NAMALWA (cell line): ENCODE measurements at places on chromosomes 3 and 15.

DNA sequence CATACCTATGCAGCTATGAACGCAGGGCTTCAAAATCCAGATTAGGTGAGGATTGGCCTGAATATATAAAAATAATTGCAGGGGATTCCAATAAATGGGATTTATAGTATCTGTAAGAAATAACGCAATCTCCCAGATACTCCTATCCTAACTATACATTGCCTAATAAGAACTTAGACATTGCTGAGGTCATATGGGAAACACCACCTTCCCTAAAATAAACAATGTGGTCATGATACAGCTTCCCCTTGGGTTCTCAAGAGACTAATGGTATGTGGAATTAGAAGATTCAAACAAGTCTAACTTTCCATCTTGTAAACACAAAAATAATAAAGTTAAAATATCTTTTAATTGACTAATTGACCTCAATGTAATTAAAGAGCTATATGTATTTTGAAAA, 28.2 kb downstream of the UBE3A start:
- DNase-seq, result no peak

DNA sequence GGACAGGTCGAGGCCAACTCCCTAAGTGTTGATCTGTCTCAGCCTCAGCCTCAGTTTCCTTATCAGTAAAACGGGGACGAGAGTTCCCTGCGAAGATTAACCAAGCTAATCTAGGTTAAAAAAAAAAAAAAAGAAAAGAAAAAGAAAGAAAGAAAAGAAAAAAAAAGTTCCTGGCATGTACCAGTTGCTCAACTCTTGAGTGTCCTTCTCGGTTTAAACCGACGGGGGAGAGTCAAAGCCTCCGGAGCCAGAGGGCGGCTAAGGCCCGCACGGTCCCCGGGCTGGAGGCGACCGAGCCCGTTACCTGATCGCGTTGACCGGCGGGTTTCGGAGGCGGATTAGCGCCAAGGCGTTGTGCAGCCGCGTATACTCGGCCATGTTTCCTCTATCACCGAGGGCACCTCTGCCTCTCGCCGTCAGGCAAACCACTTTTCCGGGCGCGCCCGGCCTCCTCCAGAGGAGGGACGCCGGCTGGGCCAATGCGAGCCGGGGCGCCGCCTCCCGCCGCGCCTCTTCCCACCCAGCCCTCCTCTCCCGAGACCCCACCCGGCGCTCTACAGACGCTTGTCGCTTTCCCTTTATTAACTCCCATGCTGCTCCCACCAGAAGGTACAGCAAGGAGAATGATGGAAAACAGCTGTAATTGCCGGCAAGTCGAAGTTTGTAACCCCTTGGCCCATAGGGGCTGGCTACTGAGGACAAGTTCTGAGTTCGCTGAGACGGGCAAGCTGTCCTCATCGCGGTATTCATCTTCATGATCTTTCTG, at the start of gene EHHADH:
EHHADH (minus strand) TSS at position 405 of the 766 bp plus-strand sequence; CDS start at position 378, 27 bp downstream.
- DNase-seq, result no peak

GRCh38 chr3:157201648-157202278, 41.8 kb upstream of the CCNL1 start:
- DNase-seq, result peak; percentile 79

DNA sequence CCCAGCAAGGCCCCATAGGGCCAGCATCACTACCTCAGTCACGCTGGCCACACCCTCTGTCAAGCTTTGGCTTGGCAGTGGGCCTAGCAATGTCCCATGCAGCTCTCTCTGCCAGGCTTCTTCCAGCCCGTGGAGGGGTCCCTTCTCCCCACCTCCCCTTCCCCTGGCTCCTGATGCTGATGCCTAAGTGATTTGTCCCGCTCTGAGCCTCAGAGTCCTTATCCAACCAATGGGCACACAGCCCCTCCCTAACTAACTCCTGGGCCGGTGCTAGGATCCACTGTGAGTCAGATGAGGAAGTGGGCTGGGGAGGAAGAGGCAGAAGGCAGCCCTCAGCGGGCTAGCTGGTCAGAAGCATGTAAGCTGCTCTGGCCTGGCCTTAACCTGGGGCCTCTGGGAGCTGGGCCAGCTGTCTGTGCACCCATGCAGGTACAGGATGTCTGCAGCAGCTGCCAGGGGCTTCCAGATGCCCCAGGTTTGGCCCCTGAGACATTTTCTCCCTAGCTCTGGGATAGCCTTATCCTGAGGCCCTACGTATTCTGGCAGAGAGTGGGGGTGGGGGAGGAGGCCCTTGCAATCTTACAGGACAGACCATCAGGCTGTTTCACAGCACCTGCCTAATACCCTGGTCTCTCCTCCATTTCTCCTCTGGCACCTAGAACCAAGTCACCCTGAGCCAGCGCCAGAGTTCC, 740 bp upstream of the ZBTB47 start:
- DNase-seq, result peak; percentile 20

- no peak for DNase-seq
Observed at GRCh38 chr15:27490867-27491595, 520.0 kb downstream of the GABRG3 start.

GRCh38 chr15:74307827-74308811, 59.3 kb downstream of the CYP11A1 start:
- peak; percentile 74 for DNase-seq

DNA sequence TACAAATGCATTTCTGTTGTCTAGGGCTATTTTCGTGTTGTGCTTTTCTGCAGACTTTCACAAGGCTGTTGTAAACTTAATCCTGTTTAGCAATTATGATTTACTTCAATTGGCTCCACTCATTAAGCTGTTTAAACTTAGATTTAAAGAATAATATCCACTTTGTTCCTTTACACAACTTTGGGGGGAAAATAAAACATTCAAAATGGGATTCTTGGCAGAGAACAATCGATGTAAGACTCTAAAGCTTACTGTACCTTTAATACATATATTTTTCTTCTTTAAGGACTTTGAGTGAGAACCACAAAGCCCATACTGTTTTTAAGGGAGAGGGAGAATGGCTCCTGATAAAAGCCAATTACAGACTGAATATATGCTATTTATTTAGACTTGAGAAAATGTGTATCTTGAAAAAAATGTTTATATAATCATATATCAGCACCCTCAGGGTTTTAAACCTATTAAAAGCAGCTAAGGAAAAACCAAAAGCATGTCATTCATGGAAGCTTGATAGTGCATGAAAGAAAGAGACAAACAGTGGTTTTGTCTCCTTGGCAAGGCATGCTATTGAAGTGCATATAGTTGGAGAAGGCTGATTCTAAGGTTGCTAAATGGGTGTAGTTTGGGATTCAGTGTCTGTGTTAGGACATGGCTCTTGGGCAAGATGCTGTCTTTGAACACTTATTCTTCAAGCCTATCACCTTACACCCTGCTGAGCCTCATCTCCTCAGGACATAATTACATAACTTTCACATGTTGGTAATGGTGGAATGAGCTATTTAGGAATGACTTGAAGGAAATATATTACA, 293.4 kb upstream of the TBC1D5 start:
- no peak for DNase-seq

- DNase-seq, result no peak
Observed at GRCh38 chr3:124784686-124785382, 54.6 kb downstream of the UMPS start.

GRCh38 chr3:127902486-127902885, 12.5 kb upstream of the KBTBD12 start:
- no peak for DNase-seq

DNA sequence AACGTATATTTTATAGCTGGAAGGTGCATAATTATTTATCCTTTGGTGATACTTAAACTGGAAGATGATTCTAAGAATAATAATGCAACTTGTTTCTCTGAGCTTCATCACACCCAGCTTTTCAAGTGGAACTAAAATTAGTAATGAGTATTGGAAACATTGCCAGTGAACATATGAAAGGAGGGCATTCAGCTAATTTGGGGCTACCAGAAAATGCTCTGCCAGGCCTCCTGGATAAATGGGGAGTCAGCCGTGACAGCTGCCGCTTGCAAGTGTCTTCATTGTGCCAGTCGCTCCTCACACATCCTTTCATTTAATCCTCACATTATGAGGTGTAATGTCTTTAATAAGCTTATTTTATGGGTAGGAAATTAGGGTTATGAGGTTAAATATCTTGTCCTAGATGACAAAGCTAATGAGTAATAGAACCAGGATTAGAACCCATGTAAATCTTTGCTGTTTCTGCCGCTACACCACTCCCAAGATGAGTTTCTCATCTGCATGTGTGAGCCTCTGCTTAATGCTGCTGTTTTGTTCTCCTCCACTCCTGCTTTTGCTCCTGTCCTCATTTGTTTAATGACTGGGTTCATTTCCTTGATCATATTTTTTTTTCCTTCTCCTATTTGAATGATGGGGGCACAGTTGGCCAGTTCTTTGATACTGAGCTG, 155.7 kb downstream of the PLCL2 start:
- no peak for DNase-seq

DNA sequence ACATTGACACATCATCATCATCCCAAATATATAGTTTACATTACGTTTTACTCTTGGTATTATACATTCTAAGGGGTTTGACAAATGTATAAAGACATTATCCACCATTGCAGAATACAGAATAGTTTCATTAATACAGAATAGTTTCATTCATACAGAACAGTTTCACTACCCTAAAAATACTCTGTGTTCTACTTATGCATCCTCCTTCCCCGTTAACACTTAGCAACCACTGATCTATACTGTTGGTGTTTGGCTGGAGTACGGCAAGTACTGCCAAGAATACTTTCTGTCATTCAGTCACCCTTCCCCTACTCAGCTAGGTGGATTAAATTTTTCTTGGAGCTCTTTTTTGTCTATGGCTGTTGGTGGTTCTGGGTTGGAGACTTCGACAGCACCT, 33.4 kb downstream of the LEKR1 start:
- DNase-seq, result no peak

- DNase-seq, result no peak
Observed at GRCh38 chr3:31791090-31791430, 190.0 kb downstream of the OSBPL10 start.

- DNase-seq, result no peak
Observed at GRCh38 chr3:178795349-178795748, 259.1 kb downstream of the KCNMB2 start.

DNA sequence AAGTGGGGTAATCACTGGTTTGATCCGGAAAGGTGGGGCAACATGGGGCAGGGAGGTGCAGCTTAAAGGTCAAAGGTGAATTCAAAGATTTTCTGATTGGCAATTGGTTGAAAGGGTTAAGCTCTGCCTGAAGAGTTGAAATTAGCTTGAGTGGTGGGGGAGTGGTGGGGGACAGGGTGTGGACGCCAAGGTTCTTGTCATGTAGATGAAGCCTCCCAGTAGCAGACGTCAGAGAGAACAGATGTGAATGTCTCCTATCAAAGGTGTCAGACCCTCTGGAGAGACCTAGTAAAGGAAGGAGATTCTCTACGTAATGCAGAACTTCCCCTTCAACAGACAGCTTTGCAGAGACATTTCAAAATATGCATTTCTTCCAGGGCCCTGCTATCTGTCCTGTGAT, 62.8 kb downstream of the ABCC5 start:
- DNase-seq, result no peak

GRCh38 chr3:101940521-101941317, 91.4 kb downstream of the NFKBIZ start:
- no peak for DNase-seq

GRCh38 chr15:74855857-74856256, 12.9 kb upstream of the ULK3 start:
- no peak for DNase-seq

DNA sequence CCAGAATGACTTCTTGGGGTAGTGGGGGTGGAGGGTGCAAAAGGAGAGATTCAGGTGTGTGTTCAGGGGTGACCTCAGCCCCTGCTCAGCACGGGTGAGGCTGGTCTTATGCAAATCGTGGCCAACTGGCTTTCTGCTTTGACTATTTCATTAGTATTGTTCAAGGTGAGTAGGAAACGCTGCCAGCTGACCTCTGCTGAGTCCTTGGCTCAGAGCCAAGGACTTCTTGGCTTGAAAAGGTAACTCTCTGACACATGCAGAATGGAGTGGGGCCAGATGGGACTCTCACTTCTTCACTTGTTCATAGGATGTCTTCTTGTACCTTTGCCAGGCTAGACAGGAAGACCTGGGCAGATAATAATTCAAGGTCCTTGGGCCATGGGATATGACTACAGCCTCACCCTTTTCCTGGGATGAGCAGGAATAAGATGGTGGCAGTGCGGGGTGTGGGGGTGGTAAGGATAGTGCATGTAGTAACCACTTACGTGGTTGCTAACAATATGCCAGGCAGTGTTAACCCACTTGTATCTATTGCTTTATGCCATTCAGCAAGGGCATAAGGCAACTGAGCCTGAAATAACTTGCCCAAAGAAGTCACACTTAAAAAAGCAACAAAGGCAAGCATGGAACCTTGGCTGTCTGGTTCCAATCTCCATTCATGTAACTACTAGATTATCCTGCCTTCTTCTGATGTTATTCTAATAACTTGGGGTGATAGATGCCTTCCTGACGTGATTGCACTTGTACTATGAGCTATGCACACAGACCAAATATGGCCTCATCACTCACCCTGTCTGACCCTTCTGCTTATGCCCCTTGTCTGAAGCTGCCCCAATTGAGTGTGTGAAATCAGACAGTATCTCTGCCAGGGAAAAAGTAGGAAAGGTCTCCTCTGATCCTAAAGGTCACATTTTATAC, 193.1 kb downstream of the NR1D2 start:
- DNase-seq, result peak; percentile 4

DNA sequence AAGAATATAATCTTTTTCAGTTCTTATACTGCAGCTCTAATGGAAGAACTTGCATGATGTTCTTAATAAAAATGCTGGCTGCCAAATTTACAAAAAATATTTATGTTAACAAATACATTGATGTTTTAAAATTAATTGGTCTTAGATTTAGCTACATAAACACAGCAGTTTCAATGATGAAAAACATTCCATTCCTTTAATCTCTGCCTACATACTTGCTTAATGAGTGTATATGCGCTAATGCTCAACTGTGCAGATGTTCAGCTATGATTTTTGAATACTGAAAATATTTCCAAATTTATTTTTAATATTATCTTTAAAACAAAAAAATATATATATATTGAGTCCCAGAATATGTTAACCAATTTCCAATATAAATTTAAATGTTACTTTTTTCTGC, 867.4 kb downstream of the ROBO1 start:
- no peak for DNase-seq

DNA sequence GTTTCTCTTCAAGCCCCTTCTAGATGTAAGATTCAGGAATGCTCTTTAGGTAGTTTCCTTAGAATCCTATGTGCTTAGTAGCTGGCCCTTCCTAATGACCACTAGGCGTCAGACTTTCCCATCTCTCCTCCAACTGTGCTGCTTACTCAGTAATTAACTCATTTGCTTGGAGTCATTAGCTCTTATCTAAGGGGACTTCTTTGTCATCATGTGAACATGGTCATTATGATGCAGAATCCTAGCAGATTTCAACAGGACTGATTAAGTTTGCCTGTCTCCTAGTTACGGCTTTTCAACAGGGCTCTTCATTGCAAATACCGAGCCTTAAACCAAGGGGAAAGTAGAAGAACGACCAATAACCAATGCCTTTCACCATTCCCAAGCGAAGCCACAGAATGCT, 46.4 kb downstream of the GJD2 start:
- DNase-seq, result peak; percentile 56

- DNase-seq, result peak; percentile 40
Observed at GRCh38 chr3:7447197-7447769, 586.4 kb downstream of the GRM7 start.

DNA sequence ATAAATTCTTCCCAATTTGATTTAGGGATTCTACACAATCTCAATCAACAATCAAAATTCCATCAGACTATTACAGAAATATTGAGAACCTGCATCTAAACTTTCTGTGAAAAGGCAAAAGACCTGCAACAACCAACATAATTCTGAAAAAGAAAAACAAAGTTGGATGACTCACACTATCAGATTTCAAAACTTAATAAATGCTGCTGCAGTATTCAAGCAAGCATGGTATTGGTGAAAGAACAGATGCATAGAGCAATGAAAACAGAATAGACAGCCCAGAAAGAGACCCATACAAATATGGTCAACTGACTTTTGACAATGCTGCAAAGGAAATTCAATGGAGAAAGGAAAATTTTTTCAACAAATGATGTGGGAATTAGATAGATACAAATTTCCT, 477.1 kb upstream of the NR2F2 start:
- DNase-seq, result no peak
